ENCODE measurements at places on chromosomes 7 and 10.

DNA sequence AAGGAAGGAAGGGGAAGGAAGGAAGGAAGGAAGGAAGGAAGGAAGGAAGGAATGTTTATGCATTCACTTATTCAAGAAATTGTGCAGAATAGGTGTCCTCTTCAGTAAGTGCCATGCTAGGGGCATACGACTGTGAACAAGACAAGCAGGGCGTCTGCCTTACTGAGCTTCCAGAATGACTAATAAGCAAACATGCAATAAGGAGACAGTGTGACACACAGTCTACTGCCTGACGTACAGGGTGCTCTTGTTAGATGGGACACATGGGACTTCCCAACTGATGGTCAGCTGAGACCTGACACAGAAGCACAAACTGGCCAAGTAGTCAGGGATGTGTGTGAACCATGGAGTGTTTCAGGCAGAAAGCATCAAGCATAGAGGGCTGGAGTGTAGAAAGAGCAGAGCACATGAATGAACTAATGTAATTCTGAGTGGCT is 18.2 kb downstream of the DNAJC12 start:
- DNase-seq, result no peak

GRCh38 chr10:18675086-18675801 is 16.0 kb downstream of the ARL5B start:
- DNase-seq, result no peak

DNA sequence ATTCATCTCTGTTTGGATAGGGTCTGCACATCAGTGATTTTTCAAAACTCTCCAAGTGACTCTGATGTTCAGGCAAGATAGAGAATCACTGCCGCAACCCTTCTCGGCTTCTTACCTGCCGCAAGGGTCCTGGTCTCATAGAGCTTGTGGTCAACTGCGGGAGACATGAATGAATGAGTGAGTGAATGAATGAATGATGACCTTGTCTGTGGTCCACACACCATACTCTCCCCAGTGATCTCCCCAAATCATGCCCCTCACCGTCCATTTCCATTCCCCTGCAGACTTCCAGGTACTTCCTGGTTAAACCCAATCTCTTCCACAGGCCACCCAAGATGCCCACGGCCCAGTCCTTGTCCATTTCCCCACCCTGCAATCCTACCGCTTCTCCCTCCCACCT is 5.9 kb upstream of the NPFFR1 start:
- no peak for DNase-seq

DNA sequence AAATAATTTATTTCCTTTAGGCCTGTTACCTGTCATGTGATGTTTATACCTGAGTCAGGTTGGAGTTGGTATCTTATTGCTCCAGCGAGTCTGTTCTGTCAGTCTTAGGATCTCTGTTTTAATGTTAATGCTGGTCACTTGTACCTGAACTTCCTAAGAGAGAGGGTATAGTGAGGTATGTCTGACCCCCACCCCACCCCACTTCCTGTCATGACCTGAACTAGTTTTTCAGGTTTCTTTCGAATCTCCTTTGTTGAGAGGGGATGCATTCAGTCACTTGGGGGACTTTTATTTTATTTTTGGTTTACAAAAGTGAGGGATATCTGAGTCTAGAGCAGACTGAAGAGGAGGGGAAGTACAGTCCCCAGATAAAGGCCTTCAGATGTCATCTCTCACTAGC is 769.0 kb upstream of the COBL start:
- no peak for DNase-seq

DNA sequence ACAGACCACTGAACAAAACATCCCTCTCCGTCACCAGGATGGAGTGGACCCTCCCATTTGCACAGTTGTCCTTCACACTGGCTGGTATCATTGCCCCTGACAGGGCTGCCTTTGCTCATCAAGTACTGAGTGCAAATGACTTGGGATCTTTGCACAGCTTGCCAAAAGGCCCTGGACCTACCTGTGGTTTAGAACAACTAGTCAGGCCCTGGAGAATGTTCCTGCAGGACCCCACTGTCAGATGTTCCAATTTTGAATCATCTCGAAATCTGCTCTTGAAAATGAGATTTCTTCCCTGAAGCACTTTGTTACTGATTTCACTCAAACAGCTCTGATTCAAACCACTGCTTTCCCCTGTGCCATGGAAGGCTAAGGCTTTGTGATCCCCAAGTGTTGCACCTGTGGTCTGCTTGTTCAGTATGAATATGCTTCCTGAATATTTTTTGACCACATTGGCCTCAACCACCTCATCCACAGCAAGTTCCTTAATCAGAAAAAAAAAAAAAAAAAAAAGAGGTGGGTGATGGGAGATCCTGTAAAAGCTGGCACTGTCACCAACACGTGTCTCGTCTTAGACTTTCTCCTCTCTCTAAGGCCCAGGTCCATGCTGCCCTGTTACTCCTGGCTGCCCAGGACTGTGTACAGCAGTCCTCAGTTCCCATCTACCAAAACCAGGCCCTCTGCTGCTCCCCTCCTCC is 2.7 kb upstream of the AOAH start:
- DNase-seq, result no peak

- no peak for DNase-seq
Measured at GRCh38 chr10:61448091-61448490, 5.1 kb downstream of the TMEM26 start.

DNA sequence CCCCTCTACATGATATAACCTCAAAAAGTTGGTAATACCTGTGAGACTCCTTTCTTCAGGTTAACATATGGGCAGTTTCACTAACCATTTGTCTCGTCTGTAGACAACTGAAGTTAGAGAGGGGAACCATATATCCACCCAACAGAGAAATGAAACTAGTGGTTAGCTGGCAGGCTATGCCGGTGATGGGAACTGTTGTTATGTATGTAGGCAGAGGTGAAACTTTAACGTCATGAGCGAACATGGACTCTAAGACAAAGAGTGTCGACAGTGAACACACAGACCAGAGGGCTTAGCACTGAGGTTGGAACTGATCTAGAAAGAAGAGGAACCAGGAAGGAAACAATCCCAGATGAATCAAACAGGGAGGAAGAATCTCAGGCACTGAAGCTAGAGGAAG is 112.4 kb downstream of the ELMO1 start:
- DNase-seq, result no peak
